AG08395 (cell line): ENCODE measurements at places on chromosomes 1 and 21.

DNA sequence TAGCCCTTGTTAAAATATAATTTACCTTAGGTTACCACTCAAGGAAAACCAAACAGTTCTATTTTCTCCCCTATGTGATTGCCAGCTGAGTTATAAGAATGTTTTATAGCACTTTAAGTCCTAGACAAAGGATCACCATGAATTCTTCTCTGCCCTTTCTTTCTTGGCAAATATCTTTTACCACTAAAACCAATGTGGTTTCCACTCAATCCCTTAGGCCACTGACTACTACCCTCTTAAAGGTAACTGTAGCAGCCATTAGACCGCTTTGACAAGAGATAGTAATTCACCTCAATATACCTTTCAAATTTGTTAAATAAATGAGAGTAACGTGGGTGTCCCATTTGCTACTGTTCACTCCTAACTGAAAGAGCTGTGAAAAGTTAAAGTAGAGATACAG, 307.9 kb upstream of the PRMT6 start:
- no peak for DNase-seq

DNA sequence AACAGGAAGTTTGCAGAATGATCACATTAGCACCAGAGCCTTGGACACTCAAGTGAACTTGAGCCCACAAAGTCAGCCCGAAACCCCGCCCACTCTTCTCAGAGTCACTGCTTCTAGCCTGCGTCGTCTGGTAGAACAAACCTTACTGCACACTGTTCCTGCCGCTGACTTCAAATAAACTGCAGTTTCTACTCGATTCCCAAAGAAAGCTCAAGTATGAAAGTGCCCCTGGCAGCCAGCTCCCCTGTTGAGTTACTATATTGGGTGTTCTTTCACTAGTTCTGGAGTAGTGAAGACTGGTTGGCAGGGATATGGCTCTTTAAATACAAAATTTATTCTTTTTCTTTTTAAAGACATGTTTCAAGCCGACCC, 164.7 kb downstream of the GALNT2 start:
- no peak for DNase-seq

GRCh38 chr1:86466986-86467385, 1.7 kb upstream of the CLCA1 start:
- peak; percentile 30 for DNase-seq

DNA sequence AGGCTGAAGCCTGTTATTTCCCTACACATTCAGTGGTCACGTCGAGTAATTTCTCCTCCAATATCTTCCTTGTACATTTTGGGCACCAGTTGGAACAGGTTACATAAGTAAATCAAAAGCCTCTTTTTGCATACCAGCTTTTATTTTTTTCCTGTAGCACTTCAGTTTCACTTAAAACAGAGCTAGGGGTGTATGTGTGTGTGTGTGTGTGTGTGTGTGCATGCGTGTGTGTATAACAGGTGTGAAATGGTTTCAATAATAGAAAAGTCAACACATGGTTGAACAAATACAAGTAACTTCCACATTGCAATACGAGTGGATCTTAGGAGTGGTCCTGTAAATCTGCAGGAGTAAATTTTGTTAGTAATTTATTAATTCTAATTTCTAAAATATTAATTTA, 3.0 kb upstream of the MAN1A2 start:
- no peak for DNase-seq

GRCh38 chr1:231786126-231786525, 159.5 kb downstream of the DISC1 start:
- DNase-seq, result no peak
